ENCODE measurements at places on chromosomes 6 and 20.

GRCh38 chr20:59561614-59562277 is 42.6 kb upstream of the PHACTR3 start:
- no peak for DNase-seq

DNA sequence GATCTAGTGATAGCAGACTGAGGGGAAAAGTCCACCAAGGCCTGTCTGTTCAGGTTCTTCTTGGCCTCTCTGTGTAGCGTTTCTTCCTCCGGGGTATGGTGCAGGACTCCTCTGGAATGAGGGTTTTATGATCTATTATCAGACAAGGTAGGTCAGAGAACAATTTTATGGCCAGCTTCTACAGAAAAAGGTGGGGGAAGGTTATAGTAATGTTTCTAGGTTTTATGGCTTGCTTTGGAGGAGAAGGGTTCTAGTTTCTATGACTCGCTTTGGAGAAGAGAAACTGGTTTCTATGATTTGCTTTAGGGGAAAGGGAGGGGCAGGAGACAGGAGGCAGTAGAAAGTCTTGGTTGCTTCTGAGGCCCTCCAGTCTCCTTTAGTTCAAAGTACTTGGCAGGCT is 144.8 kb upstream of the LAMA2 start:
- DNase-seq = no peak

DNA sequence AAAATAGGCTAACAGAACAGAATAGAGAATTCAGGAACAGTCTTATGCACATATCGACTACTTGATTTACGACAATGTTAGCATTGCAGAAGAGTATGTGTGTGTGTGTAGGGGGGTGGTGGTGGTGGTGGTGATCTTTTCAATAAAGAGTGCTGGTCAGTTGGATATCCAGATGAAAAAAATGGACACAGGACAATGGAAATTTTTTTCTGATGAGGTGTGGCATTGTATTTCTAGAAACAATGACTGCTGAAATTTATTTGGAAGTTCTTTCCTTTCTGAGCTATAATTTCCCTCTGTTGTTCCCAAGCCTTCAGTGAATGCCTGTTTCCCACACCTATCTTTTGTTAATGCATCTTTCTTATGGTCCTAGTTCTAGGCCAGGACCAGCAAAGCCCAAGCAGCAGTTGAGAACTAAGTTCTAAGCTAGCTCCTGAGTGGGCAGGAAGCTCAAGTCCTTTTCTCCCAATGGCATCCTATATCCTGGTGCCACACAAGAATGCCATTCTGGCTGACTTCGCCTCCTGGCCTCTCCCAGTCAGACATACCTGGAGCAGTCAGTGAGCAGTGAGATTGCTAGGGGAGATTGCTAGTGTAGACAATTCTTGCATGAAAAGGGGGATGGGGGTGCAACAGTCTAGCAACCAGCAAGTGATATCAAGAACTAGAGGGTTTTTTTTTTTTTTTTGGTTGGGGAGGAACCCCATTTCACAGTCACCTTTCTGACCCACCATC is 1.2 kb upstream of the TOX2 start:
- DNase-seq = no peak

GRCh38 chr6:1624058-1624850 is 14.5 kb downstream of the FOXC1 start:
- DNase-seq = no peak

DNA sequence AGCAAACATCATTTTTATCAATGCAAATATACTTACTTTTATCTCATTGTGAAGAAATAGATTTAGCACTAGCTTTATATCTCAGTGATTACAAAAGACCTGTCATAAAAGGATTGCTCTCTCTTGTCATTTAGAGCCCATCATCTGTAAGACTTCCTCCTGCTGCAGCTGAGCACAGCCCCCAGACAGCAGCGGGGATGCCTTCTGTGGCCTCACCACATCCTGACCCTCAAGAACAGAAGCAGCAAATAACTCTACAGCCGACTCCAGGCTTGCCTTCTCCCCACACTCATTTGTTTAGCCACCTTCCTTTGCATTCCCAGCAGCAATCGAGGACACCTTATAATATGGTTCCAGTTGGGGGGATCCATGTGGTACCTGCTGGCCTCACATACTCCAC is 127.0 kb upstream of the EDN1 start:
- DNase-seq = no peak

DNA sequence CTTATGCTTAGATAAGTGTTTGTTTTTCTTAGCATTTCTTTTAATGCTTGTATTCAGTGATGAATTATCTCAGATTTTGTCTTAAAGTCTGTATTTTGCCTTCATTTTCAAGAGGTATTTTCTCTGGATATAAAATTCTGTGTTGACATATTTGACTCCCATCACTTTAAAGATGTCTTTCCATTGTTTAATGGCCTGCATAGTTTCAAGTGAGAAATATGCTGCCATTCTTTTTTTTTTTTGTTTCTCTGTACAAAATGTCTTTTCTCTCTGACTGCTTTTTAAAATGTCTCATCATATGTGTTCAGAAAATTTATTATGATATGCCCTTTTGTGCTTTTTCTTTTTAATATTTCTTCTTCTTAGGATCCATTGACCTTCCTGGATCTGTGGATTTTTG is 578.0 kb upstream of the NOX3 start:
- DNase-seq = no peak

- DNase-seq = no peak
These were observed 52.9 kb downstream of the CSE1L start for GRCh38 chr20:49099011-49099410.

- DNase-seq = no peak
These were observed 1.7 kb downstream of the STX16 start for GRCh38 chr20:58652606-58653294.

DNA sequence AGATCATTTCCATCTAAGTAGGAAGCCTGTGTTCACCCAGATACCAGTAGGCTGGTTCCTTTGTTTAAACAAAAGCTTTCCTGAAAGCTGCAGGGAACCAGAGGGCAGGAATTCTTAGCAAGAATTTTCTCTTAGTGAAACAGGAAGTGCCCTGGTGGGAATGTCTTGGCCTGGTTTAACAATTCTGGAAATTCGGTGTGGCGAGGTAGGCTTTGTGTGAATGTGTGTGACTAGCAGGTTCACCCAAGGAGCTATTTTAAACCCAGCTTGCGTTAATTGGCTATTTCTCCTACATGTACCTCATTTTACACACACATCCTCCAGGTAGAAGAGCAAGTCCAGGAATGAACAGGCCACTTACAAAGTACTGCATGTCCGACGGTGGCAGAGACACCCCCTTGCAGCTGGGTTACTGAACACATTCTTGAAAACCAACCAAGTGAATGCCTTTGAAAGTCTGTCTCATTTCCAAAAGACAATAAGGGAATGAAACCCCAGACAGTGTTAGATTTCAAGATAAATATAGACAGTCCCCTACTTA is 64.6 kb downstream of the GFOD1 start:
- DNase-seq = peak; percentile 42

GRCh38 chr20:64072498-64073063 is 6.7 kb downstream of the RGS19 start:
- no peak for DNase-seq

DNA sequence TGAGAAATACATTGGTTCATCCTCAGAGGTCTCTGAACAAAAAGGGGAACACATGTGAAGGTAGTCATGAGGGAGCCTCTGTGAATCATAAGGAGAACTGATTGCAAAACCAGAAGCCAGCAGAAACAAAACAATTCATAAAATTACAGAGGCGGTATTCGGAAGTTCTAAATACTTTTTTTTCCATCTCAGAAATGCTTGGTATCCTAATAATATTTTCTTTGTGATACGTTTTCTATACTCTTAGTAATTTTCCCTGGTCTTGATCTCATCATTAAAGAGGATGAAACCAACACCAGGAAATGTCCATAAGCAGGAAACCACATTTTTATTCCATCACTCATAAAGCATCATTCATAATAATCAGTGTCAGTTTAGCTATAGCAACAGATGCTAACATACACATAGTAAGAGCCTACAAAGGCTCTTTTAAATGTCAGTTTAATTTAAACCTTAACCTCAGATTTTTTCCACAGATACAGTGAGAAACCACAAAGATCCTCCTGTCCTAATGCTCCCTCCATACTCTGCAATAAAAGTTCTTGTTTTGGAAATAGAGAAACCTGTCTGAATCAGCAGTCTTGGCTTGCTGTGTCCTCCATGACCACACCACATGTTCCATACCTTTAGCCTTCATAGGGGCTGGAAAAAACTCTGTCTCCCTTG is 29.2 kb downstream of the SGK1 start:
- no peak for DNase-seq

GRCh38 chr6:145688493-145688905 is 46.8 kb downstream of the EPM2A start:
- no peak for DNase-seq

- peak; percentile 84 for DNase-seq
These were observed 15.9 kb upstream of the PTGIS start for GRCh38 chr20:49583669-49584417.

DNA sequence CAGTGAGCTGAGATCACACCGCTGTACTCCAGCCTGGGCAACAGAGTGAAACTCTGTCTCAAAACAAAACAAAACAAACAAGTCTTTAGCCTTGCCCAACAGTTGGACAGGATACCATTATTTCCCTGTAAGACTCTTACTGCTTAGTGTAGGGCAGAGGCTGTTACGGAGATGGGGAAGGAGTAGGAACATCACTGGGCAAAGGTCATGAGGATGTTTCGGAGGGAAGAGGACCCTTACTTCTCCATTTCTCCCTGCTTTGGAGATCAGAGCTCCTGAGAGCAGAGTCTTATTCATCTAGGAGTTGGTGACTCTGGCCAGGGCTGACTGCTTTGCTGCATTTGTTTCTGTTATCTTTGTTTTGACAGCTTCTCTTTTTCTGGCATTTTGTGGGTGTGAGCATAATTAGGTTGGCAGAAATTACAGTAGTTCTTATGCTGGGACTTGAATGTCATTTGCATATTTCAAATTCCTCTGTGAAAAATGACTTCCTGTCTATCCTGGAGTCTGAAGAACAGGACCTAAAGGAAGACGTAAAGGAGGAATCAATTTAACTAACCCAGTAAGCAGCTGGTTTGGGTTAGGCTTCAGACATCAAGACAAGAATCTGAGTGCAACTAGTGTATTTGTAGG is 89.0 kb downstream of the CDS2 start:
- no peak for DNase-seq

GRCh38 chr6:88840796-88841539 is 122.5 kb downstream of the RNGTT start:
- DNase-seq = no peak

- DNase-seq = no peak
These were observed 973.6 kb downstream of the EYS start for GRCh38 chr6:64733433-64733832.

- DNase-seq = no peak
These were observed 253.5 kb downstream of the QKI start for GRCh38 chr6:163668061-163668426.

DNA sequence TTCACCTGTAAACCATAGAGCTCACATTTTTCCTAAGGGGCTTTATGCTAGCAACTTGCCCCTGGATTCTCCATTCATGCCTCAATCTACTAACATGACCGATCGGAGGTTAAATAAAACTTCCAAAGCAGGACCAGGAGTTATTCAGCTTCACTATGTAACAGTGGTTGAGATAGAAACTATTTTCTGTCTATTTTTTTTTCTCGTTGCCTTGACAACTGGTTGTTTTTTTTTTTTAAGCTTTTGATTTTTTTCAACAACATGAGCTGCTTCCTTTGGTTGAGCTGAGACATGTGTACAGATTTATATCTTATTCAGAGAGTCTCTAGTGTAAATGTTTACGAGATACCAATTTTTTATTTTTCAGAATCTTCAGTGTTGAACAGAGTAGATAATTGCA is 85.7 kb downstream of the SHLD1 start:
- no peak for DNase-seq

DNA sequence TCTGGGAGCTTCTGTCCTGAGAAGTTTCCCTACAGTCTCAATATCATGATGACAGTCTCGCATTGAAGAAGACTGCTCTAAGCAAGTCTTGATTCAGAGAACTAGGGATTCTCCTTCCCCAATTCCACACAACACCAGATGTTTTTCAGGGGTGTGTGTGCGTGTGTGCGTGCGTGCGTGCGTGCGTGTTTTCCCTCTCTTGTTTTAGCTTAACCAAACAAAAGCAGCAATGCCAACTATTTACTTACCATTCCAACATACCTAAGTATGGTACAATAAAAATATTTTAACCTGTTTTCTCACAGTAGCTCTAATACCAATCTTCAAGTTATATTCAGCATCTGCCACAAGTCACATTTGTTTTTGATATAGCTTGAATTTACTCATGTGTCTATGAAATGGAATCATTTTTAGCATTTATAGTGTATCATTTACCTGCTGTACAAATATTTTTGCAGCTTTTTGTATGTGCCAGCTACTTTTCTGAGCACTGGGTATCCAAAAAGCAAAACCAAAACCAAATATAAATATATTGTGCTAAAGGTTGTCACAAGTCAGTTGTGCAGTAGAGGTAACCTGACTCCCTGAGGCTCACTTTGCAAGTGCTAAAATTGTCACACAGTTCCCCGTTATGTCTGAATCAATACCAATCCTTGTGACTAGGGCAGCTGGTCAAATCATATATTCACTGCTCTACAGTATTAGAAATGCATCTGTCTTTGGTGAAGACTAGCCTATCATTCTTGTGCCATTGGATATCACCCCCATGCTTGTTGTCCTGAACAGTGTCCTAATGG is 21.7 kb upstream of the MYLIP start:
- no peak for DNase-seq

DNA sequence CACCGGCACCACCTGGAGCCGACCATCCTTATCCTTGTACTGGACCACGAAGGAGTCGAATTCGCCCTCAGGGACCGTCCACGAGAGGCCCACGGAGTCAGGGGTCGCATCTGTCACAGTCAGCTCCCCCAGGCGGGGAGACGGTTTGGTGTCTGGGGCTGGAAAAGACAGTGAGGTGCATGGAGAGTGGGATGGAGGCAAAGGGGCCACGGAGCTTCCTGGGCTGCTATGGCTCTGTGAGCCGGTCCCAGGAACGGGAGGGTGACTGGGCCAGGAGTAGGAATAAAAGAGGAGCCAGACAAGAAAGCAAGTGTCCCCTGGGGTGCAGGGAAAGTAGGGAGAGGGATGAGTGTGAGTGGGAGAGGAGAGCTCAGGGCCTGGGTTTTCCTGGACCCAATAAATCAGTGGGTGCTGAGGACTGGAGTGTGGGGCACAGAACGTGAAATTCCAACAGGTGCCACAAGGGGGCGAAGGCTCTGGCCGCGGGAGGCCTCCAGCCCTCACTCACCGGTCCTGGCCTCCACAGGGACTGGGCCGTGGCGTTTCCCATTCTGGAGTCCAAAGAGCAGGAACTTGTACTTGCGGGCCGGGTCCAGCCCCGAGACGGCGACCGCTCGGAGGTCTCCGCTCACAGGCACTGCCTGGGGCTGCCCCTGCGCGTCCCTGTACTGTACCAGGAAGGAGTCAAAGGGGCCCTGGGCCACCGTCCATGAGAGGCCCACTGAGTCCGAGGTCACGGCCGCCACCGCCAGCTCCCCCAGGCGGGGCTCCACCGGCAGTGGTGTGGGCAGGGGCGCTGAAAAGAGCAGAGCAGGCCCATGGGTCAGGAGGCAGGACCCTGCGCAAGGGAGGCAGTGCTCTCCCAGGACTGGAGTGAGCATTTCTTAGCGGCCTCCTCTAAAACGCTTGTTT is 9.9 kb downstream of the CYP21A2 start:
- peak; percentile 75 for DNase-seq

DNA sequence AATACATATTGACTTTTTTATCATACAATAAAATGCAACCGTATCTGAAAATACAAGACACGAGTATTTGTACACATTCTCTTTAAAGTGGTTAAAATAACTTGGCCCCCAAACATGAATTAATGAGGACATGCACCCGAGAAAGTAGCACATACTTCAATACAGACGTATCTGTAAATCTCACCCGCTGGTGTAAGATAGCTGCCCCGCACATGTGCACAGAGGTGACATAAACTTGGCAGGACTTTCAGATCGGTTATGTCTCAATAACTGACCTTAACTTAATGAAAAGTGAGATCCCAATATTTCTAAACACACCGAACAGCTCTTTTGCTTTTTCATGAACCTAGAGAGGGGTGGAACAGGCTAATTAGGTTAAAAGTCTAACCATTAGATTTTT is 91.5 kb upstream of the RPS6KA2 start:
- no peak for DNase-seq
